Mesothelial cell of epicardium (in vitro differentiated cells): ENCODE measurements at places on chromosomes 2 and 18.

GRCh38 chr2:53505826-53506225, 261.8 kb upstream of the CHAC2 start:
- H3K27me3 ChIP-seq, result no peaks in the 10 kb centered on the region
- H3K36me3 ChIP-seq, result no peaks in the 10 kb centered on the region
- no peak overlapping the region for H3K4me3 ChIP-seq
- no peak for DNase-seq
- H3K27ac ChIP-seq, result no peak overlapping the region

DNA sequence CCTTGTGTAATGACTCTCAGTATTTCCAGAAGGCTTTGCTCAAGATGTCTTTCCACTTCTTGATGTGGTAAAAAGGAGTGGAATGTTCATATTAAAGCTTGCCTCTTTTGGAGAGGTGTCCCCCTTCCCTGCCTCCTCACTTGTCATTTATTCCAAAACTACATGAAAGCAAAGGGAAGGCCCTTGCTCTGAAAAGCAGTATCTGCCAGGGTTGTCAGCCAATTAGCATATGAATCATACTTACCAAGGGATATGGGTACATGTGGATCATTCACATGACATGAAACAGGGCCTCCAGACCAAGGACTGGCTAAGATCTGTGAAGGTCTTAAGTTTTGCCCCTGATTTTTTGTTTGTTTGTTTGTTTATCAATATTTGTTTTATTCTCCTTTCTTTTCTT, 31.3 kb downstream of the ANXA4 start:
- H3K27ac ChIP-seq, result no peak overlapping the region
- peaks cover 12% of the 10 kb centered on the region for H3K4me1 ChIP-seq
- DNase-seq, result no peak

- peaks cover 3% of the 10 kb centered on the region for H3K27me3 ChIP-seq
- H3K36me3 ChIP-seq, result no peaks in the 10 kb centered on the region
- DNase-seq, result no peak
- H3K4me3 ChIP-seq, result no peak overlapping the region
- no peak overlapping the region for H3K27ac ChIP-seq
- no peaks in the 10 kb centered on the region for H3K4me1 ChIP-seq
Observed at GRCh38 chr2:232998666-232998985, 14.4 kb downstream of the NGEF start.

- H3K27ac ChIP-seq, result no peak overlapping the region
- peaks cover 20% of the 10 kb centered on the region for H3K27me3 ChIP-seq
- H3K4me3 ChIP-seq, result no peak overlapping the region
- H3K36me3 ChIP-seq, result no peaks in the 10 kb centered on the region
- no peak for DNase-seq
Observed at GRCh38 chr2:239470151-239470900, 69.5 kb upstream of the HDAC4 start.

GRCh38 chr2:216109962-216110614, 940 bp downstream of the XRCC5 start:
- no peak for DNase-seq
- peak overlapping the region; percentile 100 for H3K4me3 ChIP-seq
- H3K27me3 ChIP-seq, result no peaks in the 10 kb centered on the region
- peaks cover 45% of the 10 kb centered on the region for H3K4me1 ChIP-seq

GRCh38 chr18:48636436-48636835, 97.6 kb downstream of the CTIF start:
- no peak overlapping the region for H3K4me3 ChIP-seq
- H3K4me1 ChIP-seq, result no peaks in the 10 kb centered on the region
- peaks cover 14% of the 10 kb centered on the region for H3K36me3 ChIP-seq
- no peaks in the 10 kb centered on the region for H3K27me3 ChIP-seq
- DNase-seq, result no peak

DNA sequence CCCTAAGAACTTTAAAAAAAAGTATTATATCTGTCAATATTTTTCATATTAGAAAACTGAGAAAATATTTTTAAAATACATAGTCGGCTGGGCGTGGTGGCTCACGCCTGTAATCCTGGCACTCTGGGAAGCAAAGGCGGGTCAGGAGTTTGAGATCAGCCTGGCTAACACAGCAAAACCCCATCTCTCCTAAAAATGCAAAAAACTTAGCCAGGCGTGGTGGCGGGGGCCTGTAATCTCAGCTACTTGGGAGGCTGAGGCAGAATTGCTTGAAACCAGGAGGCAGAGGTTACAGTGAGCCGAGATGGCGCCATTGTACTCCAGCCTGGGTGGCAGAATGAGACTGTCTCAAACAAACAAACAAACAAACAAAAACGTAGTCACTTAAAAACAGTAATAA, 5.1 kb upstream of the KCMF1 start:
- no peaks in the 10 kb centered on the region for H3K27me3 ChIP-seq
- H3K27ac ChIP-seq, result no peak overlapping the region
- DNase-seq, result no peak

GRCh38 chr2:212911011-212911410, 240.4 kb downstream of the IKZF2 start:
- no peaks in the 10 kb centered on the region for H3K27me3 ChIP-seq
- H3K36me3 ChIP-seq, result no peaks in the 10 kb centered on the region
- DNase-seq, result no peak
- no peak overlapping the region for H3K4me3 ChIP-seq

DNA sequence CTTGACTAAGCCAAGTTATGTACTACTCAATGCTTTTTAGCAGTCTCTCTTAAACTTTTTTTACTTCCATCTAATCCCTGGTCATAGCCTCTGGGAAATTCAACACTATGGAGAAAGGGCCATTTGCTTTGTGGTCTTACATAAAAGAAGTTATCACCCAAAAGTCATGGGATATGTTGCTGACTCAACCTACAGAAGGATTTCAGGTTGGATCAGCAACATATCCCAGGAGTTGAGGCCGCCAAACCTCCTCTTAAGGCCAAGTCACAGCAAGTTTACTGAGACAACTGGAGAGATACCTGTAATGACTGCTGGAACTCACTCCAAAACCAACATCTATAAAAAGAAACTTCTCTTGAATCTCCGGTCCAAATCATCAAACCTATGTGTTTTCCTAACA, 141.1 kb downstream of the IRS1 start:
- no peak for DNase-seq
- H3K36me3 ChIP-seq, result no peaks in the 10 kb centered on the region
- H3K4me3 ChIP-seq, result no peak overlapping the region
- peak overlapping the region; percentile 31 for H3K27ac ChIP-seq

- H3K27me3 ChIP-seq, result peaks cover 4% of the 10 kb centered on the region
- no peaks in the 10 kb centered on the region for H3K36me3 ChIP-seq
- no peak for DNase-seq
- H3K4me1 ChIP-seq, result no peaks in the 10 kb centered on the region
Observed at GRCh38 chr2:18172607-18173006, 294.1 kb downstream of the KCNS3 start.

DNA sequence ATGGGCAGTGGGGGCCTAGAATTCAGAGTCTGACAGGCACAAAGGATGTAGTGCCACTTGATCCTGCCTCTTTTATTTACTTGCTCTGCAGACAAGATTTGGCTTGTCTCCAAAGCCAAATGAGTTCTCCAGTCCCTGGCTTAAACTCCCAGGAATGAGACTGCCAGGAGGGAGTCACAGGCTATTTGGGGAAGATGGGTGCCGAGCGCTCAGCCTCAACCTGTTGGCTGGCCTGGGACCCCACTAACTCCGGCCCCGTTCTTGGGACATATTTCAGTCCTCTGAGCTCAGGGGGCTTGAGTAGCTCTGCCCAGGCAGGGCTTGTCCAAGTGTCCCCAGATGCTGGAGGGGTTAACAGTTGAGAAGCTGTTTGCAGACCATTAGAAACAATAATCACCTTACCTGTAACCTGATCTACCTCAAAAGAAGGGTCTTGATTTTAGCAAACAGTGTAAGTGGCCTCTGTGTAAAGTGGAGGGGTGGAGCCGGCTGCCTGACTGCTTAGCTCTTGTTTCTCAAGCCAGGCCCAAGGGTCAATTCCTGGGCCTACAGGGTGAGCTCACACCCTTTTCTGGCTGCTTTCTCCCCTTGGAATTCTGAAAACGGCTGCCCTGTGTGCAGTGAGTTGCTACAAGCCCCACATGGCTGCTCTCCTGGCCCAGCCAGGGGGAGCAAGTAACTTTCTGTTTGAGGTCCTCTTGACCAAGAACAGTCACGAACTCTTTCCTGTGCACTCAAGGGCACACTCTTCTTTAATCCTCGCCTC, 27.1 kb upstream of the FZD5 start:
- H3K4me1 ChIP-seq, result peaks cover 11% of the 10 kb centered on the region
- H3K27ac ChIP-seq, result peak overlapping the region; percentile 75
- no peak for DNase-seq
- no peaks in the 10 kb centered on the region for H3K27me3 ChIP-seq

GRCh38 chr2:224846686-224847085, 130.5 kb upstream of the CCDC195 start:
- peaks cover 1% of the 10 kb centered on the region for H3K27me3 ChIP-seq
- peaks cover 6% of the 10 kb centered on the region for H3K4me1 ChIP-seq
- DNase-seq, result no peak
- no peaks in the 10 kb centered on the region for H3K36me3 ChIP-seq
- no peak overlapping the region for H3K4me3 ChIP-seq

DNA sequence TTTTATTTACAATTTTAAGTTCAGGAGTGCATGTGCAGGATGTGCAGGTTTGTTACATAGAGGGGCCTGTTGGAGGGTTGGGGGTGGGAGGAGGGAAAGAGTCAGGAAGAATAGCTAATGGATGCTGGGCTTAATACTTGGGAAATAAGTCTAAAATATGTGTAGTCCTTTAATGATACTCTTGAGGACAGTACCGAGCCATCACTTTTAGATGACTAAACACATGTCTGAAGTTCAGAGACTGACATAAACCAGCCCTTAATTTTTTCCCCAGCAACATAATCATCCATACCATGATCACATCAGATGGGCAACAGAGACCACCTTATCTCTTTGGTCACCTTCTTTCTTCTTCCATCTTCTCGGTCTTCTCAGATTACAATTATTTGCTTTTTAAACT, 189.1 kb upstream of the COL3A1 start:
- no peak for DNase-seq
- peaks cover 52% of the 10 kb centered on the region for H3K4me1 ChIP-seq
- peak overlapping the region; percentile 100 for H3K27ac ChIP-seq
- peak overlapping the region; percentile 0 for H3K4me3 ChIP-seq
- no peaks in the 10 kb centered on the region for H3K27me3 ChIP-seq

DNA sequence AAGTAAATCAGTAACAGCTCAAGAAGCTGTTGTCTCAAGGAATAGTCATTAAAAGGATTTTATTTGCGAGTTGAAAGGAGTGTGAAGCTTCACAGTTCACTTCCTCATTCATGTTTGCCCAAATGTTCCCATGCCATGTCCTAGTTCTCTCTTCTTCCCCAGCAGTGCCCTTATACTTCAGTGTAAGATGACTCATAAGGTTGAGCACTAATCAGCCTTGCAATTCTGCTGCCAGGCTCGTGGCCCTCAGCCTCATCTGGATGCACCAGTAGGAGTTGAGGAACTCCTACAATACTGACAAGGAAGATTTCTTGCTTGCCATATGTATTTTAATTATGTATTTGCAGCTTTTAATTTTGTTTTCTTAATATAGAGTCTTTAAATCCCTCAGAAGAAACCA, 1980.4 kb downstream of the SUCLG1 start:
- DNase-seq, result no peak
- H3K27me3 ChIP-seq, result no peaks in the 10 kb centered on the region
- H3K27ac ChIP-seq, result no peak overlapping the region
- H3K4me1 ChIP-seq, result no peaks in the 10 kb centered on the region

GRCh38 chr2:225895126-225895525, 495.6 kb downstream of the NYAP2 start:
- no peaks in the 10 kb centered on the region for H3K36me3 ChIP-seq
- H3K27ac ChIP-seq, result peak overlapping the region; percentile 75
- H3K4me1 ChIP-seq, result peaks cover 9% of the 10 kb centered on the region
- H3K4me3 ChIP-seq, result no peak overlapping the region

GRCh38 chr2:101012706-101013181, 10.7 kb downstream of the RPL31 start:
- H3K4me1 ChIP-seq, result no peaks in the 10 kb centered on the region
- no peak overlapping the region for H3K27ac ChIP-seq
- peaks cover 24% of the 10 kb centered on the region for H3K36me3 ChIP-seq
- H3K4me3 ChIP-seq, result no peak overlapping the region
- H3K27me3 ChIP-seq, result no peaks in the 10 kb centered on the region

DNA sequence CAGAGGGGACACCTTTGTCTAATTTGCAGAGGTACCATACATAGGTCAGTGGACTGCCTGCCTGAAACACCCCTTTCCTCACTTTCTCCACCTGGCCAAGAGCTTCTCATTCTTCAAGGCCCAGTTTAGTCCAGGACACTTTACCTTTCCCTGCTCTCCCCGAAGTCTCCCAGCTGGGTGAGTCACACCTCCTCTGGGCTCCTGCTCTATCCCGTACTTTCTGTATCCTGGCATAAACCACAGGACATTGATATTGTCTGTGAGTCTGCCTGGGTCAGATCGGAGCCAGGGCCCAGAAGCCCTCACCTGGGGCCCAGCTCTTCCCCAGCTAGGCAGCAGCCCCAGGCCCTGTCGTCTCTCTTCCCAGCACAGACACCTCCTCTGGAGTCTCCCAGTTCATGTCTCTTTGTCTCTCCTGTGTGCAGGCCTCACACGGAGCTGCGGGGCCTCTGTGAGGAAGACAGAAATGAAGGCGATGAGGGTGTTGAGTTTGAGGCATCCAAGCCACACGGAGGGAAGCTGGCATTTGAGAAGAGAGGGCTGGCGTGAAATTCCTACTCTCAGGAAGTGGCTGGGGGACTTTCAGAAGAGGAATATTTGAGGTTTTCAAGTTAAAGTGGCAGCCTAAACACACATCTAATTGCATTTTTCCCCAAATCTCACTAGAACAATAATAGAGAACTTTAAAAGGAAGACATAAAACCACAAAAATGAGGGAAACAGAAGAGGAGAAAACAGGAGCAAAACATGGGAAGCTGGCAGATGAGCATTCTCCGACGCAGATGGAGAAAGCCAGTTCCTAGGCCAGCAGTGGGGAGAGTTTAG, 79.6 kb upstream of the LAPTM4A start:
- H3K27me3 ChIP-seq, result no peaks in the 10 kb centered on the region
- peak overlapping the region; percentile 10 for H3K27ac ChIP-seq
- H3K4me3 ChIP-seq, result no peak overlapping the region
- DNase-seq, result no peak

DNA sequence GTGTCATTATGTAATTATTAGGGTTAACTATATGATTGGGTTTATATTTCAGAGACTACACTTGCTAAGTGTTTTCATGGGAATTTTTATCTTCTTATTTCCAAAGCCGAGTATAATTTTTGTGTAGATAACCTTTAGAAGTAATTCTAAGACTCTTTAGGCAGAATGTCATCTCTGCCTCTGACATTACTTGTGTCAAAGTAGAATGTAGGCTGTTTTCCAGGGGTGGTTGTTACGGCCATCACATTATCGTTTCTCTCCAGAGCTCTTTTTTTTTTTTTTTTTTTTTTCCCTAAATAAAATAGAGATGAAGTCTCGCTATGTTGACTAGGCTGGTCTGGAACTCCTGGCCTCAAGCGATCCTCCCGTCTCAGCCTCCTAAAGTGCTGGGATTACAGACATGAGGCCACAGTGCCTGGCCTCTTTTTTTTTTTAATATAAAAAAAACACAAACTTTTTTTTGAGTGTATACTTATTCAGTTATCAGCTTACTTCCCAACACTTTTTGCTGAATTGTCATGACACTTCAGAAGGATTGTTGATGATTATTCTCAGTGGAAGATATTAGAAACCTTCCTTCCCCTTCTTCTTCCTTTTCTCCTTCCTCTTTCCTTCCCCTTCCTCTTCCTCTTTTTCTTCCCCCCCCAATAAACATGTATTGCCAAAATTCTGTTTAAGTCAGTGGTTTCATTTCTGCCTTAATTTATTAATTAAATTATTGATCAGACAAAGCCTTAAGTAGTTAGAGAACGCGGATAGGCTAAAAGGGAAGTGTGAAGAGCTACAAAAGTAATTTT, 2.3 kb downstream of the PIKFYVE start:
- H3K4me3 ChIP-seq, result peak overlapping the region; percentile 90
- H3K27ac ChIP-seq, result peak overlapping the region; percentile 83
- no peaks in the 10 kb centered on the region for H3K27me3 ChIP-seq
- H3K36me3 ChIP-seq, result peaks cover 6% of the 10 kb centered on the region
- H3K4me1 ChIP-seq, result peaks cover 31% of the 10 kb centered on the region
- no peak for DNase-seq
